ENCODE measurements at places on chromosomes 13 and 19.
A peak's percentile ranks its signal among the peaks of the same experiment; 100 is the strongest.

DNA sequence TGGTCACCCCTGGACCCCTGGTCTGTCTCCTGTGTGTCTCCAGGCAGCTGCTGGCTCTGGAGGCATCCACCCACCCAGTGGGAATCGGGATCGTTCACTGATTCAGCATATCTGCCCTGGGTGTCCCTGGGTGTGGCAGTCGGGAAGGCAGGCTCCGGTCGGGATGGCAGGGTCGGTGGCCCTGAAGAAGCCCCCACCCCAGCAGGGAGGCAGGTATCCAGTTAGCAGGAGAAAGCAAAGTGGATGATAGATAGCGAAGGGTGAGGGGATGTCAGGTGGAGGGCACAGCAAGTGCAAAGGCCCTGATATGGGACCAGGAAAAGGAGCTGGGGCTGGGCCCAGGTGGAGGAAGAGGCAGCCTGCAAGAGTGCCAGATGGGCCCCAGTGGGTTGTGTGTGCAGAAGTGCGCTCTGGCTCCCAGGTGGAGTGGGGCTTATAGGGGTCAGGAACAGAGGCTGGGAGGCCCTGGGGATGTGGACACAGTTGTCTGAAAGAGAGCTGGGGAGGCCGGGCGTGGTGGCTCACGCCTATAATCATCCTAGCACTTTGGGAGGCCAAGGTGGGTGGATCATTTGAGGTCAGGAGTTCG is 2.3 kb downstream of the SSBP4 start:
- DNase-seq = no peak

GRCh38 chr19:7811989-7812388 is 18.0 kb upstream of the EVI5L start:
- no peak for DNase-seq

DNA sequence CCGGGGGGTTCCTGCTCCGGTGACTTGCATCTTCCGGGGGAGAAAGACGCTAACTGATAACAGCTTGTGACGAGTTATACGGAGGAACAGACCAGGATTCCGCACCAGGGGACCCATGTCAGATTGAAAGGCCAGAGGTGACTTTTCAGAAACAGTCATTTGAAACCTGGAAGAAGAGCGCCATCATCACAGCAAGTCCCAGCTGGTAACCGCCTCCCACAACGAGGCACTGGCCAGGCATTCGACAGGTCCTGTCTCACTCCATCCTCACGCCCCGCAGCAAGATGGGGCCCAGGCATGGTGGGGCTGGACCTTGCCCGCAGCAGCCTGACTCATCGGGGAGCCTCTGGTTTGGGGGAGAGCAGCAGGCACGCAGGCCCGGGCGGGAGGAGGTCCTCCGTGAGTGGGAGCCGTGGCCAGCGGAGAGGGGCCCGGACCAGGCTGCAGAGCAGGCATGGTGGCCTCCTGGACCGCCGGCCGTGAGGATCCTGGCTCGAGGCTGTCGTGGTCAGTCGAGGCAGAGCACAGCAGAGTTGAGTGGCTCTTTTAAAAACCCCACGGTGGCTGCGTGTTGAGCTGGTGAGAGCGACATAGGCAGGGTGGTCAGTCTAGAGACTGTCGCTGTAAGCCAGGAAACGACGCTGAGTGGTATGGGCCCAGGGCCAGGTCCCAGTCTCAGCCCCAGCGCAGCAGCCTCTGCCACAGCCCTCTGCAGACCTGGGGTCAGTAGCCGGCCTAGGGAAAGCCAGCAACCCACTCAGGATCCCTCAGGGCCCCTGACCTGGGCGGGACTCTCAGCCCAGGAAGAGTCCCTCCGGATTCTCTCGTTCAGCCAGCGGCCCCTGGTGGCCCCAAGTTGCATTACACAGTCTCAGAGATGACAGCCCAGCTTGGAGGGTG is 94.9 kb upstream of the MCF2L start:
- peak; percentile 83 for DNase-seq

GRCh38 chr13:94272038-94272437 is 207.4 kb downstream of the DCT start:
- DNase-seq = no peak

GRCh38 chr13:24614306-24615080 is 65.7 kb upstream of the ATP12A start:
- DNase-seq = no peak

GRCh38 chr19:35901055-35901644 is 810 bp upstream of the NFKBID start:
- no peak for DNase-seq

- no peak for DNase-seq
These were observed 24.1 kb downstream of the SHANK1 start for GRCh38 chr19:50695251-50696093.

- DNase-seq = no peak
These were observed 23.1 kb downstream of the FNDC3A start for GRCh38 chr13:48998641-48999292.

- no peak for DNase-seq
These were observed 76.7 kb downstream of the SLAIN1 start for GRCh38 chr13:77774181-77774580.

DNA sequence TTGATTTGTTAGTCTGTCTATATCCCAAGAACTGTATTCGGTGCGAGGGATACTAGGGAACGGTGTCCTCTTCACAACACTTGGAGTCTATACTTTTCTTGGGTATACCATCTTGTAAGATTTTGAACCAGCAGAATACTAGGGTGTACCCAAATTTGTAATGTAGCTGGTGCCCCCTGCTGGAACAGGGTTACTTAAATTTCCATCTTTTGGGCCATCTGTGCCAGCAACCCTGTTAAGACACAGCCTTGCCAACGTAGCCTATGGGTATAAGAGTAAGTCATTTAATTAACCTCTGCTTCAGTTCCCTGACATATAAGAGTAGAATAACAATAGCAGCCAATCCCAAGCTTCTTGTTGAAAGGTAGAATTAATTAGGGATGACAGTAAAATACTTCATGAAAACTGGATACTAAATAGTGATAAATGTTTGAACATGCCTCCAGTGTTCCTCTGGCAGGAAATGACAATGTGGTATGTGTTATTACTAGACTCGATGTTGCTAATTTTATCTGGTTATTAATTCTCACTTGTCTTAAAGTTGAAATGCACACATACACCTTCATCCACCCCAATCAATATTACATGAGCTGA is 607.6 kb downstream of the FGF9 start:
- peak; percentile 62 for DNase-seq

- DNase-seq = no peak
These were observed 1.5 kb downstream of the STARD13 start for GRCh38 chr13:33284031-33284430.

GRCh38 chr13:85663856-85664255 is 135.4 kb downstream of the SLITRK6 start:
- no peak for DNase-seq

DNA sequence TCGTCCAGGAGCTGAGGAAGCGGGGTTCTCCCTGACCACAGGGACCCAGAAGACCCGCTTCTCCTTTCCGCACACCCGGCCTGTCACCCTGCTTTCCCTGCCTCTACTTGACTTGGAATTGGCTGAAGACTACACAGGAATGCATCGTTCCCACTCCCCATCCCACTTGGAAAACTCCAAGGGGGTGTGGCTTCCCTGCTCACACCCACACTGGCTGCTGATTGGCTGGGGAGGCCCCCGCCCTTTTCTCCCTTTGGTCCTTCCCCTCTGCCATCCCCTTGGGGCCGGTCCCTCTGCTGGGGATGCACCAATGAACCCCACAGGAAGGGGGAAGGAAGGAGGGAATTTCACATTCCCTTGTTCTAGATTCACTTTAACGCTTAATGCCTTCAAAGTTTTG is 18.9 kb downstream of the VASP start:
- peak; percentile 44 for DNase-seq

DNA sequence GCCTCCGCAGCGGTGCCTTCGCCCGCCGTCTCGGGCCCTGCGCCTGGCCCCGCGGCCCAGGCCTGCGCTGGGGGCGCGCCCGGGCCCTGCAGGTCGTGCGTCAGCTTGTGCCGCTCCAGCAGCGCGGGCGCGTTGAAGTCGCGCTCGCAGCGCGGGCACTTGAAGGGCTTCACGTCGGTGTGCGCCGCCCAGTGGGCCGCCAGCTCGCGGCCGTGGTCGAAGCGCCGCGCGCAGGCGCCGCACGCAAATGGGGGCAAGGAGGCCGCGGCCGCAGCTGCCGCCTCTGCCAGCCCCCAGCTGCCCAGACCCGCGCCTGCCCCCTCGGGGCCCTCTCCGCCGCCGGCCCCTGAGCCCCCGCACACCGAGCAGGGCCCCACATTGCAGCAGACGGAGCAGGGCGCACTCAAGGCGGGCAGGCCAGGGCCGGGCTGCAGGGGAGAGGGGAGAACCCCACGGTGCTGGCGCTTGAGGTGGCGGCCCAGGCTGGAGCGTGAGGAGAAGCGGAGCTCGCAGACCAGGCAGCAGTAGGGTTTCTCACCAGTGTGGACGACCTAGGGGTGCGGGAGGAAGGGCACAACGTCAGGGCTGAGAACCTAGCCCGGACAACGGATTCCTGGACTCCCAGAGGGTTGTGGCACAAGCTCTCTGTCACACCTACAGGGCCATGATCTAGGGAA is 6.1 kb downstream of the FIZ1 start:
- no peak for DNase-seq

- no peak for DNase-seq
These were observed 23.8 kb downstream of the CYP4F12 start for GRCh38 chr19:15696654-15697194.

- no peak for DNase-seq
These were observed 1463.4 kb upstream of the PCDH20 start for GRCh38 chr13:62879071-62879470.

DNA sequence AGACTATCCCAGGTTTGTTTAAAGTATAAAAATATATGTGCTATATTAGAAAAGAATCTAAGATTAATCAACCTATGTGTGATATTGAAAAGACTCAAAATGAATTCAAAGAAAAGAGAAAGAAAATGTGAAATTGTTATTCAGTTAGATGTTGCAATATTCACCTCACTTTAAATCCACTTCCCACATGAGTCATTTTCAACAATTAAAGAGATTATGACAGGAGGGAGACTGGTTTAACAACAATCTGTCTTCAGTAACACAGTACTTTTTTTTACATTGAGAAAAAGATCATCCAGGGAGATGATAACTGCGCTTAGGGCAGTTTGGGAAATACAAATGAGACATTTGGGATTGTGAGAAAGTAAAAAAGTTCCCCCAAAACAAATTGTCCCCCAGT is 1246.2 kb downstream of the SLITRK1 start:
- DNase-seq = no peak

DNA sequence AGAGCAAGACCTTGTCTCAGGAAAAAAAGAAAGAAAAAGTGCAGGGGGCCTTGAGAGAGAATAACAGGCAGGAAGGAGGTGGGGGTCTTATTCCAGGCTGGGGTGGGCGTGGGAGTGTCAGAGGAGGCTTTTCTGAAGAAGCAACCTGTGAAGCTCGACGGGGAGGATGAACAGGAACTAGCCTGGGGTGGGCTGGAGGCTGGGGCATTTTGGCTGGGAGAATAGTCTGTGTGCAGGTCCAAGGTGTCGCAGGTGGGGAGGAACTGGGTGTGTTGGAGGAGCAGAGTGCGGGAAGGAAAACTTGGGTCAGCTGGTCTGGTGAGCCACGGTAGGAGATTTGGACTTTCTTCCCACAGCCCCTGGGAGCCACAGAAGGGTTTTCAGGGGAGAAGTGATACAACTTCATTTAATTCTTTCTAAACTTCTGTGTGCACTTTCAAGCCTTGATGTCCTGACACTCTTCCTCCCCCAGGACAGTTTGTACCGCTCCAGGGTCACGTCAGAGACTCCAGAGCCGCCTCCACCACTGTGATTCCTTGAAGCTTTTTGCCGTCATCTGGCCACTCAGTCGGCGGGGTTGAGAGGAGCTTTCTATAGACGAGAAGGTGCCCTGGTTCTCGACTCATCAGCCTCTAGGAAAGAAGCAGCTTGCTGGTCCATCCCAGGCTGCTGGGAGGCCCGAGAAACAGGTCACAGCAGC is 138.7 kb downstream of the SIPA1L3 start:
- DNase-seq = no peak

GRCh38 chr13:90846936-90847335 is 500.6 kb upstream of the MIR17HG start:
- DNase-seq = no peak

- peak; percentile 89 for DNase-seq
These were observed 8.8 kb upstream of the BBC3 start for GRCh38 chr19:47239610-47240296.

GRCh38 chr13:111228262-111229144 is 91.9 kb upstream of the TEX29 start:
- DNase-seq = no peak

DNA sequence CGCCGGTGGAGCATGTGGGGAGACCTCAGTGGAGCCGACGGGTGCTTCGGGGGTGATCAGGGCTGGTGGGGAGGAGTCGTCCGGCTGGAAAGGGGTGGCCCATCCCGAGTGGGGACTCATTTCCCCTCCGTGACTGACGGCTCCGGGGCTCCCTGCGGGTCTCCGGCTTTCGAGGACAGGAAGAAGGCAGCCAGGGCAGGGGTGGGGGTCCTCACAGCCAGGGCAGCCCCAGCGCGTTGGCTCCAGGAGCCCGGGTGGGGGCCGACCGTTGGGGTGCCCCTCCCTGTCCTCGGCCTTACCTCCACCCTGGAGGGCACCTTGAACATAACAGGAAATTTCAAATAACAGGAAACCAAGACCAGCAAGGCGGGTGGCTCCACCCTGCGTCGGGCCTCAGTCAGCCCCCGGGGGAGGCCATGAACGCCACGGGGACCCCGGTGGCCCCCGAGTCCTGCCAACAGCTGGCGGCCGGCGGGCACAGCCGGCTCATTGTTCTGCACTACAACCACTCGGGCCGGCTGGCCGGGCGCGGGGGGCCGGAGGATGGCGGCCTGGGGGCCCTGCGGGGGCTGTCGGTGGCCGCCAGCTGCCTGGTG is at the start of gene S1PR4:
S1PR4 (plus strand) TSS at position 393 of the 596 bp plus-strand sequence; CDS start at position 417, 24 bp downstream.
- no peak for DNase-seq

- no peak for DNase-seq
These were observed 5.2 kb downstream of the UBXN6 start for GRCh38 chr19:4452230-4452990.

DNA sequence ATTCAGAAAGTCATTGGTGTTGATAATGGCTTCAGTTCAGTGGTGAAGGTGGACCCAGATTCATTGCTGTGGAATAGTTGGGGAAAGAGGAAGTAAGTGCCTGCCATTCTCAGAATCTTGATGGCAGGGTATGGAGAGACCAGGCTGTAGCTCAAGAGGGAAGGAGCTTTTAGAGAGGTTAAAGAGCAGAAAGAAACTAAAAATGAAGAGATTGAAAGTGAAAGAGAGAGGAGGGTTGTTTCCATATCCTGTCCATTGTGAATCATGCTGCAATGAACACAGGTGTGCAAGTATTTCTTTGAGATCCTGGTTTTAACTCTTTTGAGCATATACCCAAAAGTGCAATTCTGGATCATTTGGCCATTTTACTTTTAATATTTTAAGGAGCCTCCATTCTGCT is 12.5 kb downstream of the GJB6 start:
- no peak for DNase-seq

- DNase-seq = no peak
These were observed 8.3 kb downstream of the GTF3A start for GRCh38 chr13:27432611-27433210.

- no peak for DNase-seq
These were observed 132.2 kb downstream of the NUFIP1 start for GRCh38 chr13:44857061-44857460.

DNA sequence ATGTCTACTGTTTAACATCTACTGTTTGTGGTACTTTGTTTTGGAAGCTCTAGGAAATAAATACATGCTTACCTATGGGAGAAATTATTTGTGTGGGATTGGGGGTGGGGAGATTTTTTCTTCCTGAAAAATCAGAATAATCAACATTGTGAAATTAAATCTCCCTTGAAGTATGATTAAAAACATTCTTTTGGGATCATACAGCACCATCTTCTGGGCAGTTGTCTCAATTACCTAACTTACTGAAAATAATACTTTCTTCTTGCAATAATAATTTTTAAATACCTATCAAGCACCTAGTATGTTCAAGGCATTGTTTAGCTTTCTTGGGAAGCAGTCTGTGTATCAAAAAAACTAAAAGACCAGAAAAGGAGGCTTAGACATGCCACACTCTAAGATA is 576.5 kb upstream of the ARGLU1 start:
- no peak for DNase-seq

Data from COR-L47 (cell line).